ENCODE measurements at places on chromosomes 2 and 18.

DNA sequence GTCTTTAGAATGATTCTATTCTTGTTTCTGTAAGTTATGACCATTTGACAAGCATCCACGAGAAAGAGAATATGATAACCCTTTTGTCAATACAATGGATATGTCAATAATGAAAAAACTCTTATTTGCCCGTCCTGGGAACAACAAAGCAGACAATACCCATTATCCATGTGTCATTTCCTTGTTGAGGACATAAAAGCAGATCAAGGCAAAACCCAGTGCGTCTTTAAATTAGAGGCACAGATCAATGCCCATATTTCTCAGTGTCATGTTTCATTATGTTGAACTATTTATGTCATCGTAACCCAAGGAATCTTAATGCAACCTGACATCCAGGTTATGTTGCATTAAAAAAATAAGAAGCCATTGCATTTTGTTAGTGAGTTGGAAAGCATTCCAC lies 365.0 kb upstream of the CELF4 start:
- DNase-seq: no peak

DNA sequence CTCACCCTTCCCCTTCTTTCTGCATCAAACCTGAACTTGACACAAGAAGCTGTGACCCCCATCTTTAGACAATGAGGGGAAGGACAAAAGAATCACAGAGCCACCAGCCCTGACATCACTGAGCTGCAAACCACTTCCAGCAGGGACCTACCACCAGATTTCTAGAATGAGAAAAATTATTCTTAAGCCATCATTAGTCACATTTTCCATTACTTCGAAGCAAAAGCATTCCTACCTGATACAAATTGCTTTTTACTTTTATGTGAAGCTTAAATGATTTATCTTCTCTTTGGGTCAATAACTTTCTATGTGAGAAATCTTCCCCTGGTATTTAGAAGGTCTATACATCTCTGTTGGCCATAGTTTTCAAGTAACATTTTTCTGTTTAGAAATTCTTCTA lies 134.8 kb downstream of the TCF4 start:
- no peak for DNase-seq

DNA sequence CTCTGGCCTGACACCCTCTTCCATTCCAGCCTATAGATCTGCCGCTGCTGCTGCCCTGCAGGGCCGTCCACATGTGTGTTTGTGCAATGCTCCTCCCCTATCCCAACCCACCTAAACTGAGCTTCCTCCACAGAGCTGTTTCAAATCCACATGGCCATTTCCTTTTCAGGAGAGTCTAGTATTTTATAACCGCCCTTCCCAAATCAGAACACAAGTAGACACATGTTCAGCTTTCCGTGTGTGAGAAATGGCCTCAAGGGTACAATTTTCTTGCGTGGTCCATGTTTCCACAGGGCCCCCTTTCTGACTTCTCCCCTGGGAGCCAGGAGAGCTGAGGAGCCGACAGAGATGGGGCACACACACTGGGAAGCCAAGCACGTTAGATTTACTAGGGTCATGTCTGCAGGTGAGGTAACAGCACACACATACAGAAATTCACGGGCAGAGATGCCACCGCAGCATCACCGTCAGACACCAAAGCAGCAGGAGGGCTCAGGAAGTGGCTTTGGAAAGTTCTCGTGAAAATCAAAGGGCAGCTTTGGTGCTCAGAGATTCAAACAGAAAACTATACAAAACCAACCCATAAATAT lies 102.9 kb upstream of the TGFA start:
- no peak for DNase-seq

DNA sequence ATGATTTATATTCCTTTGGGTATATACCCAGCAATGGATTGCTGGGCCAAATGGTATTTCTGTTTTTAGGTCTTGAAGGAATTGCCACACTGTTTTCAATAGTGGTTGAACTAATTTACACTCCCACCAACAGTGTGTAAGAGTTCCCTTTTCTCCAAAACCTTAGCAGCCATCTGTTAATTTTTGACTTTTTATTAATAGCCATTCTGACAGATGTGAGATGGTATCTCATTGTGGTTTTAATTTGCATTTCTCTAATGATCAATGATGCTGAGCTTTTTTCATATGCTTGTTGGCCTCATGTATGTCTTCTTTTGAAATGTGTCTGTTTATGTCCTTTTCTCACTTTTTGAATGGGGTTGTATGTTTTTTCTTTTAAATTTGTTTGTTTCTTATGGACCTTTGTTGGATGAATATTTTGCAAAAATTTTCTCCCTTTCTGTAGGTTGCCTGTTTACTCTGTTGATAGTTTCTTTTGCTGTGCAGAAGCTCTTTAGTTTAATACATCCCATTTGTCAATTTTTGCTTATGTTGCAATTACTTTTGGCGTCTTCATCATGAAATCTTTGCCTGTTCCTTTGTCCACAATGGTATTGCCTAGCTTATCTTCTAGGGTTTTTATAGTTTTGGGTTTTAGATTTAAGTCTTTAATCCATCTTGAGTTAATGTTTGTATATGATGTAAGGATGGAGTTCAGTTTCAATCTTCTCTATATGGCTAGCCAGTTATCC lies 119.7 kb upstream of the XIRP2 start:
- DNase-seq: no peak

DNA sequence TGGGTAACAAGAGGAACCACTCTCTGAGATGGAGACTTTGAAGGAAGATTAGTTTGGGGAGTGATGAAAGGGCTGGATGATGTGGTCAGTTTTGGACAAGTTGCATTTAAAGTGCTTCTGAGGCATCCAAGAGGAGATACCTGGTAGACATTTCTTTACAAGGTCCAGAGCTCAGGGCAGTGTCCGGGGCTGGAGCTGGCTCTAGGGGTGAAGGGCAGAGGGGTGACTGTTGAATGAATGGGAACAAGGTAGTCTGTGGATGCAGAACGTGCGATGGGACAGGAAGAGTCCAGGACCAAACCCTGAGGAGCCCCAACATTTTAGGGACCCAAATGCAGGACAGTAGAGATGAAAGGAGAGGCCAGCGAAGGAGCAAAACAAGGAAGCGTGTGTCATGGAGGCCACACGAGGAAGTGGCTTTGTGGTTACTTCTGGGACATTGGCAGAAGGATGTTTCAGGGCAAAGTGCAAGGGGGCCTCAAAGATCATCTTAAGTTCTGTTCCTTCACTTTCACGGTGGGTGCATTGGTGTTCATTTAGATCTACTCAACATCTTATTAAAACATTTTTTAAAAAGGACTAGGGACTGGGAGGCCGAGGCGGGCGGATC lies 13.6 kb upstream of the GPR35 start:
- no peak for DNase-seq

GRCh38 chr2:231682603-231683291 lies 25.6 kb upstream of the PTMA start:
- DNase-seq: no peak

DNA sequence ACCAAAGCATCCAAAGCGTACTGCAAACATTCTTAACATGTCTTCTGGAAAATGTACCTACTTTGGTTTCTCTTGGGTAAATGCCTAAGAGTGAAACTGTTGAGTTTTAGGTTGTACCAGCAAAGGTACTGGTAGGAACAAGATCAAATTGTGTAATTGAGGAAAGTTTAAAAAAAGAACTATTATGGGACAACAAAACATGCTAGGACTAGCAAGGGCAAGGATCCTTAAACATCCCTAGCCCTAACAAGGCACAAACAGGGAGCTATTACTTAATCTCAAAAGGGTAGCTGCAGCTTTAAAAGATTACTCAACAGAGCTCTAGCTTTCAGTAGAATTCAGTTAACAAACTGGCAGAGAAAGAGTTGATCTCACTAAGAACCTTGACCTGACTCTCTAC lies 56.0 kb upstream of the GRB14 start:
- no peak for DNase-seq

DNA sequence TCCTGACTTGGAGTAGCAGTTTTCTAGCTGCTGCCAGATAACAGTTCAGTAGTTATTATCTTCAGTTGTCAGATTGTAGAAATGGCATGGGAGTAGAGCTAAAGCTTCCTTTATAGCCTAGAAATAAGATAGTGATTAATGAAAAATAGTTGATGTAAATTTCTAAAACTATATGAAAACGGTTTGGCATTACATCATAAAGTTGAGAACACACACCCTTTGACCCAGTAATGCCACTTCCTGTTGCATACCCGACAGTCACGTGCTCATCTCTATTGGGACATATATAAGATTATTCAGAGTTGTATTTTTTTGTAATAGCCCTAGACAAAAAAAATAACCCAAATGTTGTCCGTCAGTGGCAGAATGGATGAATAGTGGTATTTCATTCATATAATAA lies 39.4 kb upstream of the ASB1 start:
- DNase-seq: no peak
